ENCODE measurements at places on chromosomes 13 and 19. TPM values are rescaled to one million over a fixed set of nuclear protein-coding genes. Genes with fewer than 3 reads are reported as not detected.

KLK2 gene
- not detected for total RNA-seq

IZUMO2 gene
- not detected for total RNA-seq

DNA sequence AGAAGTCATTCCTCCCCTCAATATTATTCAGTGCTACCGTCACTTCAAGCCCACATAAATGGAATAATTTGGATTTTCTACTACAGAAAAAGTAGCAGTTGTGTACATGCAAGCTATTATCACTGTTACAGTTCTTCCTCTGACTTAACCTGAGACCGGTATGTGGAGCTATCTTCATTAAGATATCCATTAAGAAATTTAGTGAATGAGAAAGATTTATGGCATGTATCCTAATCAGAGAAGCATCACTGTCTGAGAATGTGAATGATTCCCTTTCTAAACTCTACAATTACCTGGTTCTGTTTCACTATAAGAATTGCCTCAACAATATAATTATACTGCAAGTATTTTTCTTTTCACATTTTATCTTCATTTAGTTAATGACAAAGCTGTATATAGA, 278.7 kb downstream of the KLF5 start:
- no peak for DNase-seq

GRCh38 chr13:40432018-40432978, 234.1 kb downstream of the FOXO1 start:
- no peak for DNase-seq

GRCh38 chr19:6279620-6279930, 200 bp downstream of the MLLT1 start:
- no peak for DNase-seq

GRCh38 chr13:75321084-75321483, 160.9 kb downstream of the TBC1D4 start:
- DNase-seq = no peak

GRCh38 chr19:4059891-4060620, 6.6 kb downstream of the ZBTB7A start:
- DNase-seq = no peak

ZNF564 gene
- total RNA-seq = 6.5 TPM

DNA sequence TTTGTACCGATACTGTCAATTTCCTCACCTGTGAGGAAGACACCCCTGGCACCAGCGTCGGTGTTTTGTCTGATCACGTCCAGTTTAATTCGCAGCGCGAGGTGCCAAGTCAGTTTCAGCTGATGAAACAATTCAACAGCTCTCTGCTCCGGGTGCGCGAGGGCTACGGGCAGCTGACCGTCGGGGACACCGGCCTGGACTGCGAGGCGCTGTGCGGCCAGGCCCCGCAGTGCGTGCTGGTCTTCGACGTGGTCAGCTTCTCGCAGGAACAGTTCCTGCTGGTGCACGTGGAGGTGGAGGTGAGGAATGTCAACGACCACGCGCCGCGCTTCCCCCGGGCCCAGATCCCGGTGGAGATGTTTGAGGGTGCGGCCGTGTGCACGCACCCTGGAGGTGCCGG, 171.5 kb downstream of the OLFM4 start:
- no peak for DNase-seq

PSG1 gene
- not detected for total RNA-seq

- no peak for DNase-seq
Observed at GRCh38 chr13:50841786-50842185, 1.7 kb downstream of the DLEU7 start.

DNA sequence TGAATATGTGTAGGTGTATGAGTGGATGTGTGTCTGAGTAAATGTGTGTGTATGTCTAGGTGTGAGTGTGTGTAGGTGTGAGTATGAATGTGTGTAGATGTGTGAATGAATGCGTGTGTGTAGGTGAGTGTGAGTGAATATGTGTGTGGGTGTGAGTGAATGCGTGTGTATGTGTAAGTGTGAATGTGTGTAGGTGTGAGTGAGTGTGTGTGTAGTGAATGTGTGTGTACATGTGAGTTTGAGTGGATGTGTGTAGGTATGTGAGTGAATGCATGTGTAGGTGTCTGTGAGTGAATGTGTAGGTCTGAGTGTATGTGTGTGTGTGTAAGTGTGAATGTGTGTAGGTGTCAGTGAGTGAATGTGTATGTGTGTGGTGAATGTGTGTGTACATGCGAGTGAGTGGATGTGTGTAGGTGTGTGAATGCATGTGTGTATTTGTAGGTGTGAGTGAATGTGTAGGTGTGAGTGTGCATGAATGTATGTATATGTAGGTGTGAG, 201.0 kb upstream of the ZNF536 start:
- no peak for DNase-seq

GRCh38 chr13:42064259-42064658, 15.8 kb downstream of the DGKH start:
- peak; percentile 79 for DNase-seq

GRCh38 chr13:54357284-54357933, 1328.8 kb downstream of the OLFM4 start:
- no peak for DNase-seq

ANGPTL8 gene
- not detected for total RNA-seq

DNA sequence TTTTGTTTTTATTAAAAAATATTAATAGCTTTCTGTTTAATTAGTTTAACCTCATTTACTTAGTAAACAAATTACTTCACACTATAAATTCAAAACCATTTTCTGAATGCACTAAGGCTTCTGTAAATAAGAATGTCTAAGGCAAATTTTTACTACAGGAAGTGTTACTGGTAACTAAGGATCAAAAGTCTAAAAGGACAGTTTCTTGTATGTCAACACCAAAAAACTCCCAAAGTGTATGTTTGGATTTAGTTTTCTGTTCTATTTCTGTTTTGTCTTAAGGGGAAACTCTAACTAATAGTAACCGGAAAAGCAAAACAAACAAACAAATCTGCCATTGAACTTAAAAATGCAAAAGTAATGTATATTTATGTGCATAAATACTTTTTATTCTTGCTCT, 24.7 kb downstream of the PRR20E start:
- no peak for DNase-seq

DNA sequence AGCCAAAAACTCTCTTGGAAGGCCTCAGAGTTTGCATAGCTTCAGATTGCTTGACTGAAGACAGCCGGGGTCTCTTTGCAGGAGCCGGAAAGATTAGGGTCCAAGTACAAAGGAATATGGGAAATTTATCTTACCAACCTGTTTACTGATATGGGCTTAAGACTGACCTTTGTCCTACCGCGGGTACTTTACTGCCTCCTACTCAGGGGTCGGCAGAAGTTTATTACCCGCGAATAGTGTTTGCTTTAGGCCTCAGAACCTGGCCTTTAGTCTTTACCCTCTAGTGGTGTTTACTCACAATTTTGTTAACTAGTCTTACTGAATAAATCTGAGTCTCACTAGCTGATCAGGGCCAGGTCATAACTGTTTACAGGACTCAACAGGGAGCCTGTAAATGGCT, 765.4 kb upstream of the SPRY2 start:
- no peak for DNase-seq

DNA sequence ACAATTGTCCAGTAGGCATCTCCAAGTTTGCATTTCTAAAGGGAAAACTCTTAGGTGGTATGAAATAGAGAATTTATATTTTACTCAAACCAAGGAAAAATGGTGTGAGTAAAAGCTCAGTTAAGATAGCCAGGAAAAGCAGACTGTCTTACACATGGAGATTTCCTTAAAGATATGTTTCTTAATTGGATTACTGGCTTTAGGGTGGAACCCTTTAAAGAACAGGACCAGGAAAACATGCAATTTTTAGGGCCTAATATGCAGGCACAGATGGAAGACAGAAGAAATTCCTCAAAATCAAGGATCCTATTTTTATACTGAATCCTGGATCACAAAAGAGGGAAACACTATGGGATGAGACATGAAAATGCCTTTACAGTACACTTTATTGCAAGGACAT, 100.3 kb upstream of the PCDH17 start:
- no peak for DNase-seq

DNA sequence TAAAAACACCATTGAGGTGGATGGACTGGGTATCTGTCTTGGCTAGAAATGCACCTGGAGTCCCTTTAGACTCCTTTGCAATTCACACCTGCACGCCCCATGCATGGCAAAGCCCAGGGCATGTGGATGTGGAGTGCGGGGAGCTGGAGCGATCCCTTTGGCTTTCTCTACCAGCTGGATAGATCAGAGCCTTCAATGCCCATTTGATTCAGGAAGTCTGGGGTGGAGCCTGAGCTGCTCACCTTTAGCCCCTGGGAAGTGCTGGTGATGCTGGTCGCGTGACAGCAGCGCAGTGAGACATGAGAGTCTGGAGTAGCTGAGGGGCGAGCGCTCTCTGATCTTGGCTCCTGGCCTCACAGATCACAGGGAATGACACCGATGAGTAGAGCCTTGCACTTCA, 4.8 kb upstream of the ZNF536 start:
- no peak for DNase-seq

DNA sequence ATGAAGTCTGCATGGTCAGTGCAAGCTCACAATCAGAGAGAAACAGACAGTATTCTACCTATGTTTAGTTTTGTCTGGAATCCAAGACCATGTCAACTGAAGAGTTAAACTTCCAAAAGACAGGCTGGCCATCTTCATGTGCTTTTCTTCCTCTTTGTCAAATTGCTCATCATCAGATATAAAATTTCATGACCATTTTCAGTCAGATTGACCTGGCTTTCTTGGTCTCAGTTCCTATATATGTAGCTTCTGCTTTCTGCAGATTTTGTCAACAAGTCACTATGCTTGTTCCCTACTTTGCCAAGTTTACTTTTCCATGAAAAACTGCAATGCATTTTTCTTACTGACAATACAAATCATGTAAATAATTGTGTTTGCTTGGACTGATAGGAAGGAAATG, 13.9 kb downstream of the SLC46A3 start:
- DNase-seq = no peak

DNA sequence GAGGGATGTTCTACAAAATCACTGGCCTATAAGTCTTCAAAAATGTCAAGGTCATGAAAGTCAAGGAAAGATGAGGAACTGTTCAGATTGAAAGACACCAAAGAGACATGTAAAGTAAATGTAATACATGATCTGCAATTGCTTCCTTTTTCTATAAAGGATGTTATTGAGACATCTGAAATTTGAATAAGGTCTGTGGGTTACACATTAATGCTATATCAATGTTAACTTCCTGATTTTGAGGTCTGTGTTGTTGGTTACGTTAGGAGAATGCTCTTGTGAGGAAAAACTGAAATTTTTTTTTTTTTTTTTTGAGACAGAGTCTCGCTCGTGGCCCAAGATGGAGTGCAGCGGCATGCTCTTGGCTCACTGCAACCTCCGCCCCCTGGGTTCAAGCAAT, 197.4 kb downstream of the RGCC start:
- no peak for DNase-seq

GRCh38 chr19:14943601-14944000, 2.3 kb downstream of the OR7C2 start:
- no peak for DNase-seq

DNA sequence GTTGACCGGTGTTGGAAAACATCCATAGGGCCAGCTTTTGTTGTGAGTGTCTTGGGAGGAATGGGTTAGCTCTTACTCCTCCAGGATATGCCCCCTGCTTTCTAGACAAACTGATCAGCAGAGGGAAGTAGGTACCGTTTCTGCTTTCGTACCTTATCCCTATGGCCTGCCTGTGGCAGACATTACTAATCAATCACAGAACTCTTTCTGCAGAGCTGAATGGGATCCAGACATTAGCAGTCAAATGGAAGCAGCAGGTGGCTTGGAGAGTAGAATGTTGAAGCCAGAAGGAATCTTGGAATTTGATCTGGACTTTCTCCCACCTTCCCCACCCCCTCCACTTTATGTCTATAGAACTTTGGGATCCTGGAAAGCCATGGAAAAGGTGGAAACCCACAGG, 17.1 kb downstream of the NWD1 start:
- no peak for DNase-seq

GRCh38 chr19:35436477-35437405, 11.3 kb upstream of the FFAR2 start:
- peak; percentile 10 for DNase-seq

- DNase-seq = no peak
Observed at GRCh38 chr13:21133077-21133476, 43.3 kb downstream of the SKA3 start.

DNA sequence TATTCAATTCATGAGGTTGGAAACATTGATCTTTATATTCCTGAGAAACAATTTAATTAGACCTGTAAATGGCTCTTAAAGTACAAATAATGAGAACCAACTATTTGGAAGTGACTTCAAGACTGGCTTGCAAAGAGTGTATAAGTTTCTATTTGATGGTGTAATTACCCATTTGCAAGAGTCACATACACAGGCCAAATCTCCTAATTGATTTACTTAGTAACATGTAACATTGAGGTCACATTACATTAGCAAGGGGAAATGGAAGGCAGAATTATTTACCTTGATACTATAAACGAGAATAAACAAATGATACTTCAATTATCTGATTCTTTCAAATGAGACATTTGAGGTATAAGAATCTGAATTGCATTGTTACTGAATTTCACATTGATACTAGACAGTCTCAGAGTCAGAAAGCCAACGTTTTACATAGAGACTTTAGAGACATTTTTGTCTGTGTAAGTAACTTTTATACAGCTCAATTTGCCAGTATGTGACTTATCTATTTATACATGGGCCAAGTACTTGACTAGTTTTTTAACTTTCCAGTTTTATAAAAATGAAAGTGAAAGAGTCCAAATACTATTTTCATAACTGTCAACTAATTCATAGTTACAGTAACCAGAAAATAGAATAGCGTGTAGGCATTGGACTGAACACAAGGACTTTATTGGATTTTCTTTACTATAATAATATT, 95.6 kb upstream of the RFC3 start:
- peak; percentile 44 for DNase-seq
